Hematopoietic multipotent progenitor cell (in vitro differentiated cells): ENCODE measurements at places on chromosomes 16 and 17.

DNA sequence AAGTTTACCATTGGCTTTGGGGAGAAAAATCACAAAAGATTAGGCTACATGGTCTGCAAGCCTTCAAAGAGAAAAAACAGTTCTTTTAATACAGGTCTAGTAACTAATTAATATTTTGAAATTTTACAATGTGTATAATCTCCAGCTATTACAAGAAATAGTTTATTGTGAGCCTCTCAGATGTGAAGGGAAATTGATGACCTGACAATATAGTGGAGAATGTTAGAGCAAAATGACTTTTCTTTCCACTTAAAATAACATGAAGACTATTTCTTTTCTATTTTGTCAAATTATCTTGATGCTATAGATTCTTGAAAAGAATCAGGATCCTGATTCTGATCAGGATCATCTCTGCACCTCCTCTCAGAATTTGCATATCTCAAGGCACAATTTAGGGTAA lies 362.3 kb downstream of the PMP22 start:
- no peak for DNase-seq

DNA sequence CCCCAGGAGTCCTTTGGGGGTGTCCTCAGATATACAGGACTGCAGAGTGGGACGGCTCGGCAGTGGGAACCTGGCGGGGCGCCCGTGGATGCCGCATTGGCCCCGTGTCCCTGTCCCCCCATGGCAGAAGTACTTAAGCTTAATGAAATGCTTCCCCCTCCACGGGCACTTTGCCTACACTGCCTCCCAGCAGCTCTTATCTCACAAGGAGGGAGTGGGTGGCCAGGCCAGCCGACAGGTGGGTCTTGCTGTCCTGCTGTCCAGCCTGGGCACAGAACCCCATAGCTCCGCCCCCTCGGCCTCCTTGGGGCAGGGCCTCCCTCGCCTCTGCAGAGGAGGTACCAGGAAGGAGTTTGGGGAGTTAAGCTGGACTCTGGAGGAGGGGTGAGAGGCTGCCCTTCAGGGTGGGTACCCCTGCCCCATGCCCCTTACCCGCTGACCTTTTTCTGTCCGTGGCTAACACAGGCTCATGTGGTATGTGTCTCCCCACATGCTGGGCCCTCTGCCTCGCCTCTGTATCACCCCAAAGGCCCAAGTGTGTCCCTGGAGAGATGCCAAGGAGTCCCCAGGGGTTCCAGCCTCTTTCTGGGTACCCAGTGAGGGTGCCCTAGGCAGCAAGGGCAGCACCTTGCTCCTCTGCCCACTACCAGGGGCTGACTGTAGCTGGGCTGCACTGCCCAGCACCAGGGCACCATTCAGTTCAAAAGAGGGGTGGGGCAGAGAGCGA lies 8.7 kb downstream of the THRA start:
- DNase-seq: no peak

DNA sequence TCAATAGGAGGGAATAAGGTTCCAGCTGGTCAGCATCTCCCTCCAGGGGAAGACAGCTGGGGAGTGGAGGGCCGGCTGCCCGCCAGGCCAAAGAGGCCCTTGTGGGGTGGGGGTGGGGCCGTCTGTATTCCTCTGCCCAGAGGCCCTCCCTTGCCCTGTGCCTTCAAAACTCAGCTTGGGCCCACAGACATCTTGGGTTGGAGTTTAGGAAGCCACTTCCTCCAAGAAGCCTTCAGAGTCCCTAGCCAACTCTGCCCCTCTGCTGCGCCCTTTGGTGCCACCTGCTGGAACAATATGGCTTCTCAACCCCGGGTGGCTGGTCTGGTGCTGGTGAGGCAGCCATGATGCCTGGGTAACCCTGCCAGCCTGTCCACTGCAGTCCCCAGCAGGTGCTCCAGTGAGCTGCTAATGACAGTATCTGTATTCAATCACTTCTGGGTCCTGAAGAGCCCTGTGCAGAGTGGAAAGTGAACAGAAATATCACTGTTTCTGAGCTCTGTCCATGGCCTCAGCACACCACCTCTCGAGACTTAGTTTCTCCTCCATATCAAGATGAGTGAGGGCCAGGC lies 16.7 kb downstream of the HSD11B2 start:
- DNase-seq: no peak

- no peak for DNase-seq
These were observed 2.9 kb upstream of the P4HB start for GRCh38 chr17:81863123-81863675.

DNA sequence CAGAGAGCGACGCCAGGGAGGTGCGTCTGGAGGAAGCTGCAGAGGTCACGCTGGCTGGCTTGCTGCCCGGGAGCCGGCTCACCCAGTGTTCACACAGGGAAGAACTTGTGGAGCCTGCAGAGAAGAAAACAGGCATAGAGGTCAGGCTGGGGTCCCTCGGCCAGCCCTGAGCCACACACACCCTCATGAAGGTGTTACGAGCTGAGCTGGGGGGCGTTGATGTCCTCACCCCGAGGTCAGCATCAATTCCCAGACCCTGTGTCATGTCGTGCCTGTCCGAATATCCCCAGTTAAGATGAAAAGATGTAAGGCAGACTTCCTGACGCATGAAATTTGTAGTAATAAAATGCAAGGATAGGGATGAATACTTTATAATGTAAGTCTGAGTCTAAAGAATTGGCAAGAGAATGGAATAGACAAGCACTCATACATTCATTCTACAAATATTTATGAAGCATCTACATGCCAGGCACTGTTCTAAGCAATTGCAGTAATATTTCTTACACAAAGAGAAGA lies 77.1 kb downstream of the USP31 start:
- DNase-seq: no peak

- DNase-seq: no peak
These were observed 25.0 kb downstream of the KATNB1 start for GRCh38 chr16:57760357-57761160.

GRCh38 chr16:58056580-58056979 lies 31.0 kb downstream of the MMP15 start:
- DNase-seq: no peak

- no peak for DNase-seq
These were observed 24.3 kb upstream of the PYY start for GRCh38 chr17:43978078-43978477.

- no peak for DNase-seq
These were observed 410.9 kb upstream of the SOX9 start for GRCh38 chr17:71709946-71710345.

DNA sequence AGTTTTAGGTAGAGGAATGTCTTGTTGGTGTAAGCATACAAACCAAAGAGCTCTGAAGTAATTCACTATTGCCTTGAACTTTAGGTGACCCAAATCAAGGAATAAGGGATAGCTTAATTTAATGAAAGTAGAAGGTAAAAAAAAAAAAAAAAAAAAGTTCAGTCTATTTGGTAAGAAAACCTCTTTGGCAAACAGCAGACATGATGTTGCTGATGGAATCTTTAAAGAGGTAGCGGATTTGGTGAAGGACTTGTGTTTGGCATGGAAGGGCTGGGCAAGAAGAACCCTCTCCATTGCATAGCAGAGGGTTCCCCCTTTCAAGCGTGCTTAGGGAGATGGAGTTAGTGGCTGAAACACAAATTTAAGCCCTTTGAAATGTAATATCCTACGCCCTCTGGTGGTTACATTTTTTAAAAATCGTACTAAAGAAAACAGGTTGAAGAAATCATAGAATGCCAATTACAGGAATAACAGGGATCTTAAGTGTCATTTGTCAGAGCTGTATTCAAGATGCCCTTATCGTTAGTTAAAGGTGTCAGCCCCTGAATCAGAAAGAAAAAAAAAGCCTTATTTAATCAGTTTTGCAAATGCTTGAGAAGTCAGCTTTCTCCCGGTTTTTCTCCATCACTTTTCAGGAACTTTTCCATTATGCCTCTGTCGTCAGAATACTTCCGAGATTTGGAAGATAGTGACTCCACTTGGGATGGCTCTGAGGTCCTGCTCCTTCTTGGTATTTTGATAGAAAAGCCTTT lies 383.1 kb downstream of the KCNJ2 start:
- DNase-seq: peak; percentile 76

GRCh38 chr17:56247816-56248215 lies 94.5 kb downstream of the ANKFN1 start:
- DNase-seq: no peak

- no peak for DNase-seq
These were observed 39.2 kb downstream of the SLC7A5 start for GRCh38 chr16:87829988-87830672.

- peak; percentile 37 for DNase-seq
These were observed 30.8 kb downstream of the USP43 start for GRCh38 chr17:9676084-9676483.

DNA sequence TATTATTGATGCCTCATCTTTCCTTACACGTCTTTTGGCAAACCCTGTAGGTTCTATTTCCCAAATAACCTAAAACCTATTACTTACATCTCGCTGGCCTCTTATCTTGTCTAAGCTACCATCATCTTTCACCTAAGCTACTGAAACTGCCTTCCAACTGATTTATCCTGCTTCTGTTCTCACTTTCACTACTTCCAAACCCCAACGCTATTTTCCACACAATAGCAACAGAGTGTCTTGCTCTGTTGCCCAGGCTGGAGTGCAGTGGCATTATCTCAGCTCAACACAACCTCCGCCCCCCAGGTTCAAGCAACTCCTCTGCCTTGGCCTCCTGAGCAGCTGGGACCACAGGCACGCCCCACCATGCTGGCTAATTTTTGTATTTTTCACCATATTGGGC lies 52.8 kb upstream of the INTS2 start:
- DNase-seq: no peak

GRCh38 chr17:79249929-79250521 lies 175.4 kb downstream of the ENGASE start:
- DNase-seq: no peak

- DNase-seq: no peak
These were observed 5.6 kb downstream of the ALOX15 start for GRCh38 chr17:4635823-4636375.

DNA sequence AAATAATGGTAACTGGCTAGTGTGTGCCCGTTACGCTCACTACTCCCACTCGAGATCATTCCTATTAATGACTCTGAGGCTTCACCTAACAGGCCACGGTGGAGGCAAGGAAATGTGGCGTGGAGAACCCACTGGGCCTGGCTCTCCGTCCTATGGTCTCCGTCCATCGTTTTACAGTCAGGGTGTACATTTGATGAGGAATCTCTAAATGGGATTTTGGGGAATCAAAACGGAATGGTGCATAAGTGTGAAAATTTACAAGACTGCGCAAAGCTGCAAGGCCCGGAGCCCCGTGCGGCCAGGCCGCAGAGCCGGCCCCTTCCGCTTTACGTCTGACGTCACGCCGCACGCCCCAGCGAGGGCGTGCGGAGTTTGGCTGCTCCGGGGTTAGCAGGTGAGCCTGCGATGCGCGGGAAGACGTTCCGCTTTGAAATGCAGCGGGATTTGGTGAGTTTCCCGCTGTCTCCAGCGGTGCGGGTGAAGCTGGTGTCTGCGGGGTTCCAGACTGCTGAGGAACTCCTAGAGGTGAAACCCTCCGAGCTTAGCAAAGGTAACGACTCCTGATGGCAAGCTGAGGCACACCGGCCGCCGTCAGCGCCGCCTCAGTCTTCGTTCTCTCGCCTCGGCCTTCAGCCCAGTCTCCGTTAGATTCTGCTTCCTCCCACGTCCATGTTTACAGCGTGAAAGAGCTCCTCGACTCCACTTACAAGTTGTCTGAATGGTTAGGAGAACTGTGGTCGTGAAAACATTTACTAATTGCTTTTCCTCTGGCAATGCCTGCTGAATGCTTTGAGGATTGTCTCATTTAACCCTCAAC lies at the start of gene RAD51C:
RAD51C (plus strand) TSS at position 364 of the 817 bp plus-strand sequence; CDS start at position 406, 42 bp downstream.
- peak; percentile 90 for DNase-seq

DNA sequence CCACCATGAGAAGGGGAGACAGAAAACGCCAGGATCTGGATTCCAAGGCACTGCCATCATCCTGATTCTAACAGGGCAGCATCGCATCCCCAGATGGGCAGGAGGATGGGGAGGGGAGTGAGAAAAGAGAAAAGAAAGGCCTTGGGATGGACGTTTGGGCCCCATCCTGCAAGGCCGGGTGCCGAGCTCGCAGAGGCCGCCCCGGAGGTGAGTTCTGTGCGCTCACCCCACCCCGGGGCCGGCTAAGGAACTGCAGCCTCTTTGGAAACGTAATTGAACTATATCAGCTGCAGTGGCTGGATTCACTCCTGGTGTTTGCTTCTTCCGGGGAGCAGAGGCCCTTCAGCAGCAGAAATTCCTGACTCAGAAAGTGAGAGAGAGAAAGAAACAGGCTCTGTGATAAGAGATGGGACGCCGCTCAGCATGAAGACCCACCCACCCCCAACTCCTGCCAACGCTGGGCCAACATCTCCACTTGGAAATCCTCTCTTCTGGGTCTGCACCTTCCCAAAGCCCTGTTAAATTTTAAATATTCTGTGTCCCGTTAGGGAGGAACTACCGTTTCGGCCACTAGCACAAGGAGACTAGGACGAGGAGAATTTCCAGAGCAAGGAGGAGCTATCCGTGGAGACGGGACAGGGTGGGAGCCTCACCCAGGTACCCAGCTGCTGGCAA lies 8.5 kb upstream of the SSTR2 start:
- peak; percentile 56 for DNase-seq

- DNase-seq: no peak
These were observed 2.5 kb downstream of the SLC47A2 start for GRCh38 chr17:19713901-19714361.

DNA sequence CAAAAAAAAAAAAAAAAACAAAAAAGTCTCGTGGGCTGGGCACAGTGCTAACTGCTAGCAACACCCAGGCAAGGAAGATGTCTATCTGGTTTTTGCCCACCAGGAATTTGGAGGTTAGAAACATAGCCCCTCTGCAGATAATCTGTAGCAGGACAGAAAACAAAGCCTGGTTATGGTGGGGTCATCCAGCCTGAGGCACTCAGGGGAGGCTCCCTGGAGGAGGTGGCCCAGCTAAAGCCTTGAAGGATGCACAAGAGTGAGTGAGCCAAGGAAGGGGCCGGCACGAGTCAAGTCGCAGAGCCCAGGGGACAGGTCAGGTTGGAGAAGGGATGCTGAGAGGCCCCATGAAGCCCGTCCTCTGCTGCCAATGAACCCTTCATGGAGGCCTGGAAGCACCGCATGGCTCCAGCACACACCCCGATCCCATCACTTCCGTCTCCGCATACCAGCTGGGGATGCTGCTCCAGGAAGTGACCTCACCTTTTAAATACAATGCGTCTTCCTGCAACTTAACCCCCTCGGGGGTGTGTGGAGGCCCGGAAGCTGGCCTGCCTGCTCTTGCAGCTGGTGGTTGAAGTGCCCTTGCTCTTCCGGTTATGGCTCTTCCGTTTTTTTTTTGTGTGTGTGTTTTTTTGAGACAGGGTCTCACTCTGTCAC lies 86.5 kb downstream of the ENGASE start:
- DNase-seq: no peak

DNA sequence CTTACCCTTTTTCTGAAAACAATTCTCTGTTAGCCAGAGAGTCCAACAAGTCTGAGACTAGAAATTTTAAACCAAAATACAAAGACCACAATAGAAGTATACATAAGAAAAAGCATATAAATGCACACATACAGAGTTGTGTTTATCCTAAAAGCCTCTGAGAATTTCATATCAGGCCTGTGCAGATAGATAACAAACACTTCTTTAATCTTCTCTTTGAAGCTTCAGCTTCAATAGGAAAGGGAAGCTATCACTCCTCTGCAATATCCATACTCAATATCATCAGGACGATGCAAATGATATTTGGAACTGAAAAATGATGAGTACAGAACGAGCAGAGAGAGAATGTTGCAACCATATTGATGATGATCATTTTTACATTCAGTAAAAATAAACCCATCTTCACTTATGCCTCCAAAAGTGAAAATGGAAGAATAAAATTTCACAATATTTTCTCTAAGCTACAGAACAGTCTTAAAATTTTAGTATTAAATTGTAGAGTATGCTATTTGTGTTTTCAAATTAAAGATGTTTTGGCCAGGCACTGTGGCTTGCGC lies 61.6 kb downstream of the SKAP1 start:
- DNase-seq: no peak

GRCh38 chr16:73052576-73052975 lies 4.6 kb upstream of the ZFHX3 start:
- no peak for DNase-seq
